ENCODE measurements at places on chromosomes 11 and 22. TPM values are rescaled to one million over a fixed set of nuclear protein-coding genes. Genes with fewer than 3 reads are reported as not detected.

ADM2 gene
- 0.98 TPM for total RNA-seq

KLHDC7B gene
- total RNA-seq: 0.33 TPM

FGF4 gene
- not detected for total RNA-seq

FGF3 gene
- total RNA-seq: not detected

OR52N4 gene
- not detected for total RNA-seq

MAJIN gene
- total RNA-seq: not detected

OR51B5 gene
- 0.32 TPM for total RNA-seq

FAM180B gene
- total RNA-seq: not detected

MIOX gene
- total RNA-seq: not detected

C11orf97 gene
- total RNA-seq: not detected

DNA sequence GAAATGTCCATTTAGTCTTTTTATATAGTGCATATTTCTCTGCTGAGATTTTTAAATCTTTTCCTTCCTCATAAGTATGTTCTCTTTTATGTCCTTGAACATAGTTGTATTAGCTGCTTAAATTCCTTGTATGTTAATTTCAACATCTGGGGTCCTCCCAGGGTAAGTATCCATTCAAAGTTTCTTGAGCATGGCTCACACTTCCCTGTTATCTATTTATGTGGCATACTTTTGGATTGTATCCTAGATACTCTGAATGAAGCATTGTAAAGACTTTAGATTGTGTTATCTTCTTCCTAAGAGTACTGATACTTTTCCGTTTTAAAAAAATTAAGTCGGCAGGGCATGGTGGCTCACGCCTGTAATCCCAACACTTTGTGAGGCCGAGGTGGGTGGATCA, 28.4 kb upstream of the PITPNB start:
- no peaks in the 10 kb centered on the region for H3K27me3 ChIP-seq
- H3K4me3 ChIP-seq: no peak overlapping the region
- H3K4me1 ChIP-seq: no peaks in the 10 kb centered on the region
- no peaks in the 10 kb centered on the region for H3K36me3 ChIP-seq

GRCh38 chr11:42315267-42315666, 855.8 kb upstream of the LRRC4C start:
- H3K27me3 ChIP-seq: no peaks in the 10 kb centered on the region
- no peak for DNase-seq

DNA sequence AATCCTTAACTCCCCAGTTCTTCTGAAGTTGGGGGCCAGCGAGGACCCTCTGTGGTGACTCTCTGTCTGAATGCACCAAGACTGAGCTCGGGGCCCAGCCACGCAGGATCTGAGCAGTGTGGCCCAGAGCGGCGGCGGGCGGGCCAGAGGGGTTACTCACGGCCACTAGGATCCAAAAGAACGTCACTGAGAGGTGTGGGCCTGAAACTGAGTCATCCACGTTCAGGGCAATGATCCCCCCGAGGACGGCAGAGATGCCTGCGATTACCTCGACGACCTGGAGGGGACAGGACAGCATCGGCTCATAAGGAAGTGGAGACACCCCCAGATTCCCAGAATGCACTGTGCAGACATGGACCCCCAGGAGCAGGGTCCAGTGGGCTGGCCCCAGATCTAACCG, 11.2 kb downstream of the MLC1 start:
- DNase-seq: no peak
- no peaks in the 10 kb centered on the region for H3K4me1 ChIP-seq
- no peak overlapping the region for H3K4me3 ChIP-seq

DNA sequence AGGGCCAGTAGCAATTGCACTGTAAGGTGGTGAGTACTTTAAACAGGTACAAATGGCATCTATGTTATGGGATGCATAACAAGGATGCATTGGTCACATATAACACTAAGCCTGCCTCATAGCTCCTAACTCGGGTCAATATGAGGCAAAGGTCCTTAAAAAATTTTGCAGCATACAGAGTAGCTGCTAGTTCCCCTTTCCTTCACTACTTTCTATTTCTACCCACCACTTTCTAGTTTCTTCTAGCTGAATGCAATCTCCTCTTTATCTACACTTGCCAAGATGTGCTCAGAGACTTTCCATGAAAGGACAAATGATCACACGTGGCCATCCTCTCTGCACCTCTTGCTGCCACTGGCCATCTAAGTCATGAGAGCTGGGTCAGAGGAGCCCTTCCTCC, 9.8 kb downstream of the OR51F2 start:
- H3K27ac ChIP-seq: no peak overlapping the region
- no peak for DNase-seq
- H3K27me3 ChIP-seq: no peaks in the 10 kb centered on the region
- no peaks in the 10 kb centered on the region for H3K36me3 ChIP-seq
- no peaks in the 10 kb centered on the region for H3K4me1 ChIP-seq

GRCh38 chr22:24046024-24046423, 34.9 kb downstream of the CABIN1 start:
- no peak overlapping the region for H3K27ac ChIP-seq
- H3K4me1 ChIP-seq: no peaks in the 10 kb centered on the region
- no peaks in the 10 kb centered on the region for H3K27me3 ChIP-seq
- DNase-seq: no peak

DNA sequence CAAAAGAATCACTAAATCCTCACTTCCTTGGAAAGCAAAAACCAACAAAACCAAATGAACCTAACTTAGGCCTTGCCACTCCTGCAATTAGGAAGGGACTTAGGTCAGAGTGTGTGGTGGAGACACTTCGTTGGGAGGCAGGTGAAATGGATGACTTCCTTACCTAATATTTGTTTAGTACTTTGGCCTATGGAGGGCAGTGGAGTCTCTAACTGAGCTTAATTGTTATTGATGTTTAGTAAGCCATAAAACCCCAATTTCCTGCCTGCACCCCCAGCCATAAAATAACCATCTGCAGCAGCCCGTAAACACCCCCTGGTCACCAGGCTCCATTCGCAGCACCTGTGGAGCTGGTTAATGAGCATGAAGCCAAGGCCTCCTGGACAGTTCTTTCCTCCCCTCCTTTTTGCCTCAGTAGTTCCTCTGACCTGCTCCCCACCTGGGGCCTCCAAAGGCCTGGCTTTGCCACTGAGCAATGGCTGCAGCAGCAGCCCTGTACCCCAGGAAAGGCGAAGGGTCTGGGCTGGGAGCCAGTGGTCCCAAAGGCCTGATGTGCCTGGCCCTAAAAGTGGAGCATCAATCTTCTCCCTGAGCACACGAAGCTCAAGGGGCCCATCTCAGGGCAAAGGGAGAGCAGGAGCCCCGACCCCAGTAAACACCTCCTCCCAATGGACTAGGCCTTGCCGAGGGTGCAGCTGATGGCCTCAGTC, 15.6 kb upstream of the SYT13 start:
- no peaks in the 10 kb centered on the region for H3K4me1 ChIP-seq
- no peak for DNase-seq
- no peak overlapping the region for H3K27ac ChIP-seq
- no peak overlapping the region for H3K4me3 ChIP-seq

DNA sequence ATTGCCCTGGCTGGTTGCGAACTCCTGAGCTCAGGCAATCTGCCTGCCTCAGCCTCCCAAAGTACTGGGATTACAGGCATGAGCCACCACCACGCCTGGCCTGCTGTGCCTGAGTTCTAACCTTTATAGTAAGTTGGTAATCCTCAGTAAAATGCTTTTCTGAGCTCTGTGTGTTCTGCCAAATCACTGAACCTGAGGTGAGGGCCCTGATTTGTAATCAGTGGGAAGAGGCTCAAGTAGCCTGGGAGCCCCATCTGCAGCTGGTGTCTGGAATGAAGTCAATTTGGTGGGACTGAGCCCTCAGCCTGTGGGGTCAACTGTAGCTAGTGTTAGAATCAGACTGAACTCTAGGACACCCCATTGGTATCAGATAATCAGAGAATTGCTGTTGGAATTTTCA, 72.6 kb upstream of the PARVG start:
- no peak overlapping the region for H3K4me3 ChIP-seq

GRCh38 chr11:10809373-10810160, 841 bp upstream of the EIF4G2 start:
- peak overlapping the region; percentile 94 for H3K4me3 ChIP-seq
- H3K36me3 ChIP-seq: peaks cover 5% of the 10 kb centered on the region
- DNase-seq: no peak
- H3K27me3 ChIP-seq: no peaks in the 10 kb centered on the region

GRCh38 chr11:28858076-28858475, 749.9 kb downstream of the METTL15 start:
- no peaks in the 10 kb centered on the region for H3K36me3 ChIP-seq
- DNase-seq: no peak
- H3K27me3 ChIP-seq: no peaks in the 10 kb centered on the region
- no peak overlapping the region for H3K27ac ChIP-seq
- no peak overlapping the region for H3K4me3 ChIP-seq

DNA sequence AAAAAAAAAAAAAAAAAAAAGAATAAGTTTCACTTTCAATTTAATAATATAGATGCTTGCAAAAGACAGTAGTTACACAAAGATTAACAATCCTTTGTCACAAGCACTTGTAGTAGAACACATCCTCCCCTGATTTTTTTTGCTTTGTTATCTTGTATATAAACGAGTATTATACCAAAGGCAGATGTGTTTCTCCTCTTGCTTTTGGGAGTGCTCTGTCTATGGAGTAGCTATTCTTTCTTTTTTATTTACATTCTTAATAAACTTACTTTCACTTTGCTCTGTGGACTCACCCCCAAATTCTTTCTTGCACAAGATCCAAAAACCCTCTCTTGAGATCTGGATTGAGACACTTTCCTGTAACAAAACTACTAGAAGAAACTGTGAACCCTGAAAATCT, 3.4 kb upstream of the MRPL16 start:
- H3K4me1 ChIP-seq: no peaks in the 10 kb centered on the region
- H3K4me3 ChIP-seq: no peak overlapping the region
- DNase-seq: no peak
- no peaks in the 10 kb centered on the region for H3K36me3 ChIP-seq
- H3K27ac ChIP-seq: no peak overlapping the region
- no peaks in the 10 kb centered on the region for H3K27me3 ChIP-seq

DNA sequence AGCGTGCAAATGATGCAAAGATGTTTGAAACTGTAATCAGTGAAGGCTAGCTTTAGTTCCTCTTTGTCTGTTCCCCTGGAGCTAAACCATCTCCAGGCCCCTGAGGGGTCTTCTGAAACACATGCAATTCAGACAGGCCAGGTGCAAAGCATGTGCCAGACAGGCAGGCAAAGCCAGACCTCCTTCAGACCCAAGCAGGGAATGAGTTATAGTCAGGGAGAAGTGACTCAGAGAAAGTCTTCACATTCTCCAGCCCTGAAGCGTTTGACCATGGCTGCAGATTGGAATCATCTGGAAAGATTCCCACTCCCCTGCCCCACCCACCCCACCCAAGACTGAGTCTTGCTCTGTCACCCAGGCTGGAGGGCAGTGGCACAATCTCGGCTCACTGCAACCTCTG, 187.0 kb upstream of the ISX start:
- H3K27ac ChIP-seq: no peak overlapping the region
- no peaks in the 10 kb centered on the region for H3K36me3 ChIP-seq
- H3K4me1 ChIP-seq: no peaks in the 10 kb centered on the region
- H3K27me3 ChIP-seq: peaks cover 4% of the 10 kb centered on the region
- no peak overlapping the region for H3K4me3 ChIP-seq

GRCh38 chr22:47847131-47847890, 1084.9 kb downstream of the TBC1D22A start:
- no peak for DNase-seq
- no peaks in the 10 kb centered on the region for H3K4me1 ChIP-seq
- H3K27ac ChIP-seq: no peak overlapping the region
- H3K36me3 ChIP-seq: no peaks in the 10 kb centered on the region
- no peak overlapping the region for H3K4me3 ChIP-seq

- H3K4me1 ChIP-seq: no peaks in the 10 kb centered on the region
- no peak overlapping the region for H3K4me3 ChIP-seq
- H3K27ac ChIP-seq: peak overlapping the region; percentile 80
- no peaks in the 10 kb centered on the region for H3K36me3 ChIP-seq
- DNase-seq: no peak
Observed at GRCh38 chr11:94732617-94733281, 35.4 kb upstream of the AMOTL1 start.

GRCh38 chr22:22752556-22753477, 108.4 kb downstream of the GGTLC2 start:
- no peak overlapping the region for H3K27ac ChIP-seq
- H3K4me1 ChIP-seq: no peaks in the 10 kb centered on the region
- no peaks in the 10 kb centered on the region for H3K36me3 ChIP-seq

DNA sequence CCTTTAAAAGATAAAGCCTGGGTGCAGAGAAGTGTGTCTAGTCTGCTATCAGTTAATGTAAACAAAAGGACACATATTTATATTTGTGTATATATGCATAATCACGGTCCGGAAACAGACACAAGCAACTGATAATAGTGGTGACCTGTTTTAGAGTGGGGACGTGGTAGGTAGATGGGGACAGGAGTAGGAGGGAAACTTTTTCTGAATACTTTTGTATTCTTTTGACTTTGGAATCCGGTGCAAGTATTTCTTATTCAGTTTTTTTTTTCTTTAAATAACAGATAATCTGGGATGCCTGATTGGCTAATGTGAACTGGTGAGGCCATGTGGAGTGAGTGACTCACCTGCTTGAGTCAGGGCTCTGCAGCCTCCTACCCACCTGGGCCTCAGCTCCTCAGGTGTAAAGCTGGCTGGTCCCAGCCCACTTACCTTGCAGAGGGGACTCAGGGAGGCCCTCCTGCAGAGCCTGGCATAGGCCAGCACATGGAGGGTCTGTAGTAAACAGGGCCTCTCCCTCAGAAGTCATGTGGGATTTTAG, 15.3 kb downstream of the MICAL2 start:
- no peak overlapping the region for H3K27ac ChIP-seq
- H3K27me3 ChIP-seq: no peaks in the 10 kb centered on the region
- H3K4me1 ChIP-seq: no peaks in the 10 kb centered on the region
- no peak overlapping the region for H3K4me3 ChIP-seq
- DNase-seq: no peak
- no peaks in the 10 kb centered on the region for H3K36me3 ChIP-seq

DNA sequence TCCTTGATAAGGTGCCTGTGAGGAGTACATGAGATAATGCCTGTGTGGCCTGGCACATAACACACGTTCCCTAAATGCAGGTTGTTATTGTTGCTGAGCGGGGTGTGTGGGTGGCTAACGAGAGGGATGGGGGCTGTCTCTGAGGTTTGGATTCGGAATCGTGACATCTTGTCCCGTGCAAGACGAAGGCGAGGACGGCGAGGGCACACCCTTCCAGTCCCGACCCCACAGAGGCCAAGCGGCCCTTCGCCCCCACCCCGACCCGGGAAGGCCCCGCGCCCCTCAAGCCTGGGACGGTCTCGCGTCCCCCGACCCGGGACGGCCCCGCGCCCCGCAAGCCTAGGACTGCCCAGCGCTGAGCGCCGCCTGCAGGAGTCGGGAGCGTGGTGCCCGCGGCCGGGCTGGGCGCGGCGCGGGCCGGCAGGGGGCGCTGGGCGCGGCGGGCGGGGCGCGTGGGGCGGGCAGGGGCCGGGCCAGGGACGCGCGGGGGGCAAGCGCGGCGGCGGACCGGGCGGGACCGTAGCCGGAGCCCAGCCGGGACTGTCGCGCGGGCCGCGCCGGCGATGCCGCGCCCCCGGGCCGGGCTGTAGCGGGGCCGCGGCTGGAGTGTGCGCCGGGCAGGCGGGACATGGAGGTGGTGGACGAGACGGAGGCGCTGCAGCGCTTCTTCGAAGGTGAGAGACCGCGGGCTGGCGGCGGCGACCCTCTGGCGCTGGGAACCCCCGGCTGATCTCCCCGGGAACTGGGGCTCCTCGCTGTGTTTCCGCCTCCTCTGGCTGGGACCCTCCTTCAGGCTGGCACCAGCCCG, at the start of gene MYRF:
Gene MYRF, plus strand, starts transcription at position 520 of the 808 bp plus-strand sequence. Its CDS starts 109 bp downstream, at position 629.
- no peak within 1 kb of the TSS for H3K27ac ChIP-seq
- peak within 1 kb of the TSS; percentile 53 for H3K4me3 ChIP-seq
- H3K4me1 ChIP-seq: no peaks in the 10 kb centered on the region
- no peaks in the 10 kb centered on the region for H3K27me3 ChIP-seq

- H3K36me3 ChIP-seq: no peaks in the 10 kb centered on the region
- H3K27me3 ChIP-seq: no peaks in the 10 kb centered on the region
- no peak for DNase-seq
- H3K4me1 ChIP-seq: peaks cover 6% of the 10 kb centered on the region
Observed at GRCh38 chr22:23774922-23775436, 2.3 kb downstream of the MMP11 start.
